ENCODE measurements at places on chromosomes 13 and 19. TPM values are rescaled to one million over a fixed set of nuclear protein-coding genes. Genes with fewer than 3 reads are reported as not detected.

DNA sequence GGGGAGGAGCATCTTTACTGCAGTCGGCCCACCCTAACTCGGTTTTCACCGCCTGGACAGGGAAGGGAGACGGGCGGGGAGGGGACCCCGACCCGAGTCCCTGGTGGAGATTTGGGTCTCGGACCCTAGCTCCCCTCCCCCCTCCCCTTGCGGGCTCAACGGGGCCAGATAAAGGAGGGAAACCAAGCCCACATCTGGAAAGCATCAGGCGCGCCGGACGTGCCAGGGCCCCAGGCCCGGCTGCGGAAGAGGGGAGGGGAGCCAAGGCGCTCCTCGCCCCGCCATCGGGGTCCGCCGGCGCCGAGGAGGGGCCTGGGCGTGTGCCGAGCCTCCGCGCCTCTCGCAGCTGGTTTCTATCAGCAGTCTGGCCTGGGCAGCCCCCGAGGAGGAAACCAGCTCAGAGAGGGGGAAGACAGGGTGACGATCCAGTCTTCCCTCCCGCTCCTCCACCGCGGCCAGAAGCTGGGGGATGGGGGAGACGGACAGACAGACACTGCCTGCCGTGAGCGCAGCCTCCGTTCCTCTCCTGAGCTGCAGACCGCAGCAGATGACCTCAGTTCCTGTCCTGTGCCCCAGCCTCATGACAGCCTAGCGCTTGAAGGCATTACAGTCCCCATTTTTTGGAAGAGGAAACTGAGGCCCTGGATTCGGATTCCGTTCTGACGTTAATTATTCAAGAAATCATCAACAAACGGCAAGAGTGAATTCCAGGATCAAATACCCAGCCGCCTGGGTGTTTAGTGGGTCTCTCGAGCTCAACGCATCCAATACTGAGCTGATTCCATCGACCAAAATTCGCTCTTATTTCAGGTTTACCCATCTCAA is 3.6 kb upstream of the GNG8 start:
- peak; percentile 88 for DNase-seq
- H3K27ac ChIP-seq = peak overlapping the region; percentile 97
- H3K4me3 ChIP-seq = peak overlapping the region; percentile 56
- H3K27me3 ChIP-seq = peaks cover 23% of the 10 kb centered on the region
- H3K4me1 ChIP-seq = peaks cover 7% of the 10 kb centered on the region

- H3K4me1 ChIP-seq = no peaks in the 10 kb centered on the region
- no peaks in the 10 kb centered on the region for H3K36me3 ChIP-seq
- H3K4me3 ChIP-seq = no peak overlapping the region
- H3K27ac ChIP-seq = no peak overlapping the region
- no peaks in the 10 kb centered on the region for H3K27me3 ChIP-seq
- DNase-seq = no peak
Observed at GRCh38 chr13:76861859-76862258, 24.3 kb downstream of the KCTD12 start.

- DNase-seq = no peak
- H3K27me3 ChIP-seq = no peaks in the 10 kb centered on the region
Observed at GRCh38 chr19:47324502-47324901, 7.5 kb upstream of the C5AR2 start.

DNA sequence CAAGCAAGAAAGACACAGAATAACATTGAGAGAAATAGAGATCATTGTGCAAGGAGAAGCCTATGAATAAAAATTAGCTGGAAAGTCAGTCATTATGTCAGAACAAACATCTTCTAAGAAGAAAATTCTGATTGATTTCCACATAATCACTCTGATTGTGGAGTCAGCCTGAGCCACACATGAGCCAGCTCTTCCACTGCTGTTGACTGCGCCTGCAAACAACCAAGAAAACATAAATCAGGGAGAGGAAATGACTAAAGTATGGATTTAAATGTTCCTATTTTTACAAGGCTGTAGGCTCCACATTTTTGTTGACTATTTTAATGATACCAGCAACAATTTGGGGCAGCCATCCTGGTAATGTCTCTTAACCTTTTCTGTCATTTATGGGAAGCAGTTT is 962.3 kb downstream of the EFNB2 start:
- H3K27me3 ChIP-seq = no peaks in the 10 kb centered on the region
- no peak for DNase-seq

DNA sequence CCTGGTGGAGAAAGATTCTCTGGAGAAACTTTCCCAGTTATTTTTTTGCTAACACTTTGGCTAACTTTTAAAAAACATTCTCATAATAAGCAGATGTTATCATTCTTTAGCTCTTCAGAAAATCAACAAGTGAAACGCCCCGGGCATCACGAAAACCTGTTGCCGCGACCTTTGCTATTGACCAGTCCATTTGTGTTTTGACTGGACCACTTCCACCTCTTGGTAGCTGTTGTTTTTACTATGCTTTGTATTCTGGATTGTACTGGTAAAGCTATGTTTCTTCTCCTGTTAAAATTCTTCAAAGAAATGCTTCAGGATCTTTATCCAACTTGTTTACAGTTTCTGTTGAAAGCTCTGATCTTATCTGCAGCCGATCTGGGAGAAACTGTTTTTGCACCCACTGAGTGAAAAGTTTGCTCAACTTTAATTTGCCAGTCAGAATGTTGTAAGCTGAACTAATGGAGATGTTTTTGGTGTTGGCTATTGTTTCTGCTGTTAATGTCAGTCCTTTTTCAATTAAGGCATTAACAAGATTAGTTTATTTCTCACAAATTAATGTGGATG is 23.3 kb downstream of the UFM1 start:
- no peaks in the 10 kb centered on the region for H3K36me3 ChIP-seq
- H3K27ac ChIP-seq = no peak overlapping the region
- DNase-seq = no peak

Gene LRRC8E
- polyA plus RNA-seq = 3.2 TPM
